Choroid plexus epithelial cell (primary cell): ENCODE measurements at places on chromosomes 16 and 17.
A peak's percentile ranks its signal among the peaks of the same experiment; 100 is the strongest.

DNA sequence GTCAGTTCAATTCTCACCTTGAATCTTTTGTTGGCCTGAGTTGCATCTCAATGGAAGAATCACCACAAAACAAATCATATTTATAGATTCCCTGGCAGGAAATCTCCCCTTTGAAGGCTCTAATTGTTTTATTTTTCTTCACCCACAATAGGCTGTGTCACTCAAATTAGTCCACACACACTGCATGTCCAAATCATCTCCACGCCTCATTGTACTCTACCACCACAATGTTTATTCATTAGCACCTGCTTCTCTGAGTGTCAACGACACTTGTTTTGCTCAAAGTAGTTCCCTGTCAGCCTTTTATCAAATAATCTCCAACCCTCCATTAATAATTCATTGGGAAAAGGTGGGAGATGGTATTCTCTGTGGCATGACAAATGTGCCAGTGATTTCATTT, 164.3 kb downstream of the ABCC12 start:
- DNase-seq: no peak

- DNase-seq: no peak
These were observed 30.6 kb downstream of the FAM20A start for GRCh38 chr17:68570526-68570925.

- DNase-seq: no peak
These were observed 9.8 kb downstream of the RASL10B start for GRCh38 chr17:35740997-35741931.

DNA sequence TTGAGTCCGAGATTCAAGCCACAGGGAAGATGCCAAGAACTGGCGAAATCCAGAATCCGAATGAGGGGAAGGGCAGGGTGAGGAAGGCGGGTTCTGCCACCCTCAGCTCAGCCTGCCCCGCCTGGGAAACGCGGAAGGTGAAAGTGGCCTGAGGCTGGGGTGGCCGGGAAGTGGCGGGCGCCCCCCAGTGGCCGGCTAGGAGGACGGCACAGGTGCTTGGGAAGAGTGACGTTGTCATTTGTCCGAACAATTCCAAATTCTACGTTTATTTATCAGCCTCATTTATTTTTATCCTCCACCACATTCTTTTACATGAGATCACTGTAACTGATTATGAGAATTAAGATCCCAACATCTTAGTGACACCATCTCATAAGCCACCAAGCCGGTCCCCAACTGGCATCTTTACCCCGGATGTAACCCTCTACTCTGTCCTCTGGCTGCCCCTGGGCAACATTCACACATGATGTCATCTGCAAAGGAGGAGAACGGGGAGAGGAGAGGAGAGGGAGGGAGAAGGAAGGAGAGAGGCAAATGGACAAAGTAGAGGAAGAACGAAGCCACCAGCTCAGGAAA, 21.3 kb downstream of the SRCIN1 start:
- DNase-seq: peak; percentile 60

DNA sequence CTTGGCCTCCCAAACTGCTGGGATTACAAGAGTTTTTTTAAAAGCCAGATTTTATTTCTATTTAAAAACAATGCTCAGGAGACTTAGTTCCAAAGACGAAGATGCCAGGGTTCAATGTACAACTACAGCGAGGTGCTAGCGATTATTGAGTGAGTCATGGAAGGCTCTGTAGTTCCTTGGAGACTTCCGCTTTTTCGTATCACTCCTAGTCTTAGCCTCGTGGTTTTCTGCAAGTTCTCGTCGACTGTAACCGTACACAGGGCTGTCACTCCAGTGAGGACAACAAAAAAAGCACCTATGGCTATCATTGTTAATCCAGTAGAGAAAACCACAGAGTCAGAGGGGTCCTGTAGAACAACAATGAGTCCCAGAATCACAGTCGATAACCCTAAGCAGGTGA, 22.7 kb upstream of the ZC3H7A start:
- DNase-seq: no peak

DNA sequence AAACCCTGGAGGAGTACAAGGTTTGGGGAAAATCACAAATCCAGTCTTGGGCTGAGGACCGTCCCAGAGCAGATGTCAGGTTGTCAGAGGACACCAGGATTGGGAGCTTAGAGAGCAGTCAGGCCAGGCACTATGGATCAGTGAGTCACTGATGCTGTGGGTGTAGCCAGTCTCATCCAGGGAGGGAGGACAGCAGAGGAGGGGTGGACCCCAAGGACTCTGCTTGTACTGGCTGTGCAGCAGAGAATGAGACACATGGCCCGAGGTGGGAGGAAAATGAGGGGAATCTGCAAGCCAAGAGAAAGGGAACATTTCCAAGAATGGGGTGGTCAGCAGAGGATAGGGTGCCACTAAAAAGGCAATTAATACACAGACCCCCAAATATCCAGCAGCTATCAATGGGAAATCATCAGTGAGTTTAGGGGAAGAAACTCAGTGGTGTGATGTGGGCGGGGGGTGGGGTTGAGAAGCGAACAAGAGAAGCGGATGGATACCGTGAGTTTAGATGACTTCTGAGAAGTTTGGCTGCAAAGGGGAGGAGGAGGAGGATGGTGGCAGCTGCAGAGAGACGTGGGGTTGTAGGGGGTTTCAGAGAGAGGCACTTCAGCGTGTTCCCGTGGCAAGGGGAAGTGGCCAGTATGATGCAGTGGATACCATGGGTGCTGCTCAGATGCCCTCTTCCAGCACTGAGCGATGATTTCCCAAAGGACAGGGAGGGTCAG, 43.9 kb downstream of the ARHGAP27 start:
- no peak for DNase-seq

DNA sequence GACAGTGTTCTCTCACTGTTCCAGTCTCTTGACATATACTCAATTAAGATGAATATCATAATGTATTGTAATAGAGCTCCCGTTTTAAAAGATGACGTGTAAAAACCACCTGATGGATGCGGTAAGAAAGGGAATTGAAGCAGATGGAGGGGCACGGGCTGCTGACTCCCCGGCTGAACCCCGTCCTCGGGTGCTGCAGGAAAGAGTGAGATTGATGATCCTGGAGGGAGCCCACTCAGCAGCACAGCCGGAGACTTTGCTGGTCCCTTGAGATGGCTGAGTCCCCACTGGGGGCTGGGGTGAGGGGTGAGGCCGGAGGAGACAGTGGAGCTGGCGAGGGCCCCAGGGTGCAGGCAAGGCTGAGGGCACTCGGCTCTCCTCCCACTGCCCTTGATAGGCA, 217.4 kb downstream of the RPTOR start:
- DNase-seq: no peak

DNA sequence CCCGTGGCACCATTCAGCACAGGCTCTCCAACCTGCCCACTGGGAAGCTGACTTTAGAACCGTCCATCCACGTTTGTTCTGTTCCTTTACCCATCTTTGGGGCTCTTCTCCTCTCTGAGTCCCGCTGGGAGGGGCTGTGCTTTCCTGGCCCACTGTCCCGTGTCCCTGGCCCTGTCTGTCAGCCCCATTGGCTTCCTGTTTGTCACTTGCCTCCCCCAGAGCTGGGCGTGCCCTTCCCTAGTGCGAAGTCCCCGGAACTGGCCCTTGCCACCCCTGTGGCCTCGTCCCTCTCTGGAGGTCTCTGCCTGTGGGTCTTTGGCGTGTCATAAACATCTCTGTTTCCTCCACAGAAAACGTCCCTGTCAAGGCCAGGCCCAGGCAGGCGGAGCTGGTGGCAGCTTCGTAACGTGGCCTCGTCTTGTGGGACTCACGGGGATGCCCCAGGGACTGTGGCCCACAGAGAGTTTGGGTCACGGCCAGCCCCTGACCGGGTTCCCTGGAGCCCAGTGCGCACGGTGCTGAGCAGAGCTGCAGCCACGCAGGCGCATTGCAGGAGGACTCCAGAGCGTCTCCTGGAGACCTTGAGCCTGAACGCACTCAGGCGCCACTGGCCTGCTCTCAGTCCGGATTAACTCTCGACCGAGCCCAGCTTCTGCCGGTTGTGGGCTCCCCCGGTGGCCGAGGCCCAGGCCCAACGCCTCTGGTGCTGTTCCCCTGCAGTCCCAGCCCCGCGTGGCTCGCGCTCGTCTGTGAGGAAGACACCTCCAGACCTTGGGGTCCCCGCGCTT, 7.3 kb downstream of the CHMP6 start:
- DNase-seq: no peak

DNA sequence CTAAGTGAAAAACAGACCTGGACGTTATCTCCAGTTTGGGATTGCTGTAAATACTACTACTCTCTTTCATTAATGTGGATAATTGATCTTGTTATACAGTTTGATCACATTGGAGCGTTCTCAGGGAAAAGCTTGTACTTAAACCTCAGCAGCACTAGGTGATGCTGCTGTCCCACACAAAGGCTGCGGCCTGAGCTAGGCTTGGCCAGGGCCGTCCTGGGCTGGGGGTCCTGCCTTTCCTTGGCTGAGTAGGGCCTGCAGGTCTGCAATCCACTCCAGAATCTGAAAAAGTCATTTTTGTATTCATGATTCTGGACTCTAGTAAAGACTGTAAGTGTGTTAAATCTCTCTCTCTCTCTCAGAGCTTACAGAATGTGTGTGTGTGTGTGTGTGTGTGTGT, 23.7 kb upstream of the PMFBP1 start:
- peak; percentile 13 for DNase-seq

DNA sequence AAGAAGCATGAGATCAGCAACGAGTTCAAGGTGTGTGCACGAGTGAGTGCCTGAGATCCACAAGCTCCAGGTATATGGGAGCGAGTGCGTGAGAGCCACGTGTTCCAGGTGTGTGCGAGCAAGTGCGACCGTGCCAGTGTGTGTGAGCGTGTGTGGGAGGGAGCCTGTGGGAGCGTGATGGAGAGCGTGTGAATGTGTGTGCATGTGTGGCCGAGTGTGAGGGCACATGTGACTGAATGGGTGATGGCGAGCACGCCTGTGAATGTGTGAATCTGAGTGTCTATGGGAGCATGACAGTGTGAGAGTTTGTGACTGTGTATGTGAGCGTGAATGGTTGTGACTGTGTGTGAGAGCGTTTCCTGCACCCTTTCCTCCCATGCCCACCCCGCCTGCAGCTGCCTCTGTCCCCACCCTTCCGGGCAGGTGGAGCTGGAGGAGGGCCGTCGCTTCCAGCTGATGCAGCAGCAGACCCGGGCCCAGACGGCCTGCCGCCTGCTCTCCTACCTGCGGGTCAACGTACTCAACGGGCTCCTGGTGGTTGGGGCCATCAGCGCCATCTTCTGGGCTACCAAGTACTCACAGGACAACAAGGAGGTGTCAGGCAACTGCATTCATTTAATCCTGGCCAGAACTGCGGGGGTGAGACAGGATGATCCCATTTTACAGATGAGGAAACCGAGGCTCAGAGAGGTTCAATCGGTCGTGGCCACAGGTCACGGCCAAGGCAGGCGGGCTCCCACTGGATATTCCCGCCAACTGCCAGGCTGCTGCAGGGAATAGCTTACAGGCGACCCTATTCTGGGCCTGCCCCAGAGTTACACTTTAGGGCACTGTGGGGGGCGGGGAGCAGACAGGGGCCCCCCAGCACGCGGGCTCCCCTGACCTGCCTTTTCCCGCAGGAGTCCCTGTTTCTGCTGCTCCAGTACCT, 3.7 kb downstream of the TMC8 start:
- peak; percentile 63 for DNase-seq

- no peak for DNase-seq
These were observed at the start of gene PLEKHH3 for GRCh38 chr17:42676424-42677011. Gene PLEKHH3 (minus strand): TSS chr17:42676994. CDS start chr17:42676563, 431 bp downstream.

DNA sequence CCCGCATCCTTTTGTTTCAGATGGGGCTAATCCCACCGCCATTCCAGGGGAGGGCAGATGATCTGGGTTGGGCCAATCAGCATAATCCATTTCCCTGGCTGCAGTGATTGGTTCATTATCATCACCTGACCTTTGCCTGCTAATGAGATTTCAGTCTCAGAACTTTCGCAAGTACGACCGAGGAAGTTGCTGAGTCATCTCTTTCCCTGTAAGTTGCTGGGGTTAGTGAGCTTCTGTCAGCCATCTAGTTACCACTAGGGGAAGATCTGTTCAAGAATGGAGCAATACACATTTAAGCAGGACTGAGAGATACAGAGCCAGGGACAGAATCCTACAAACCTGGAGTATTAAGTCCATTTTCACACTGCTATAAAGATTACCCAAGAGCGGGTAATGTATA, 65.3 kb upstream of the NUDT7 start:
- peak; percentile 72 for DNase-seq

DNA sequence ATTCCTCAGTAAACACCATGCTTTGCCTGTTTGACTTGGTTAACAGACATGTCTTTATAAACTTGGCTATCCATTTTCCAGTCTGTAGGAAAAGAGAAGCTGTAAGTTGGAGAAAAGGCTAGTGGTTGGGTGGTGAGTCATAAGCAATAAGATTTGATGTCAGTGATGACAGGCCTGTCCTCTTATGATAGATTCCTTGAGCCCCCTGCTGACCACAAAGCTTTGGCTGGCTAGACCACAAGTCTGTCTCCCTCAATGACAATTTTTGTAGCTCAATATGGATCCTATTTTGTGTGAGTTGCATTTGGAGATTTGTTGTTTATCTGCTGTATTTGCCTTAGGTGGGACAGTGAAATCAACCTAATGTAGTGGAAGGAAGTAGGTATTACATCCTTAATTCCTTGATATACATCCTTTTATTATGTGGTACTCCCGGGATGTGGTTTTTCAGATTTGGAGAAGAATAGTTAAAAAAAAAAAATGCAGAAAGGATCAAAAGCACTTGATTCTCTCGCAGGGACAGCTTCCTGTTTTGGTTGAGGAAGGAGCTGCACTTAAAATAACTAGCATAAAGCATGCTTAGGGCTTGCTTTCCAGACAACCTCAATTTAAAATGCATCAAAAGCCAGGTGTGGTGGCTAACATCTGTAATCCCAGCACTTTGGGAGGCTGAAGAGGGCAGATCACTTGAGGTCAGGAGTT, 67.4 kb downstream of the SIAH1 start:
- DNase-seq: peak; percentile 87

DNA sequence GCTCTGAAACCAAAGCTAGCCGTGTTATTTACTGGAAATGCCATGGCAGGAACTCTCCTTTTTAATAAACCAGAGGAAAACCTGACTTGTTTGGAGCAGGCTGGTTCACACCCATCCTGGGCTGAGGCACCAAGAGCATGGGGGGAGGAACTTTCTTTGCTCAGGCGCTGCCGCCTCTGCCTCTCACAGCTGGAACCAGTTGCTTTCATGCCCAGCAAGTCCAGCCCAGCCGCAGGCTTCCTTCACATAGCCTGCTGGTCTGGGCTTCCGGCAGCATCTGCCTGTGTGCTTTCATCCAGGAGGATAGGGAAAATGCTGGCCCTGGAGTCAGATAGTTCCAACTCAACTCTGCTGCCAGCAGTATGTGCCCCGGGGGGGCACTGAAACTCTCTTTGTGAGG, 88.1 kb upstream of the ASIC2 start:
- DNase-seq: peak; percentile 2

- no peak for DNase-seq
These were observed 3.8 kb upstream of the SLC47A2 start for GRCh38 chr17:19720210-19720475.

DNA sequence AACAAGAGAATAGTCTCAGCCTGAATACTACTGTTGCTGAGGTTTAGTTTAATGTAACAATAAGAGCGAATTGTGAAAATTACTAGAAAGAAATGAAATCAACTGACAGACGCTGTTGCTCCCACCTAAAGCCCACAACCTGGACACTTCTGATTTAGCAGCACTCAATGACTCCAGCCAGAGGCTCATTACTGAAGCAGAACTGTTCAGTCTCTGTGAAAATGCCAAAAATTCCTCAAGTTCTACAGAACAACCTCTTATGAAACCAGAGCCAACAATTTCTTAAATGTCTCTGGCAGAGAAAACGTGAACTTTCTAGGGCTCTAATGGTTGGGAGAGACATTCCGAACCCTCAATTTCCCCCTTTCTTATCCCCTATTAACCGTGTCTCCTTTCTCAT, 9.9 kb downstream of the PSME3IP1 start:
- DNase-seq: peak; percentile 65
